GM04503 (cell line): ENCODE measurements at places on chromosomes 7 and 10.
A peak's percentile ranks its signal among the peaks of the same experiment; 100 is the strongest.

GRCh38 chr7:10838228-10838627, 135.4 kb upstream of the PHF14 start:
- DNase-seq, result no peak

DNA sequence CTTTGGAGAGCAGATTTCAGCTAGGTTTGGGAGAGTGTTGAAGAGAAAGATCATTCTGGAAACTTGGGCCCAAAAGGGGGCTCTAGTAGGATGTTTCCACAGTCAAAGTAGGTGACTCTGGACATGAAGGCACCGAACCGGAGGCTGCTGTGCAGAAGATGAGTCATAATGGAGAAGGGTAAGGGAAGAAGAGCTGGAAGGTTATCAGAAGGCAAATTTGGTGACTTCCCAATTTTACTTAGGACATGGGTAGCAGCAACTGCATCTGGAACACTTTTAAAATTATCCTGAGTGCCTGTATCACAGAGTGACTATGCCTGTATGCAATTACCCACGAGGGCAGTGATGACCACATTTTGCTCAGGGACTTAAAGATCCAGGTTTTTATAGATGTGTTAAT, 38.8 kb downstream of the PIK3AP1 start:
- DNase-seq, result no peak

DNA sequence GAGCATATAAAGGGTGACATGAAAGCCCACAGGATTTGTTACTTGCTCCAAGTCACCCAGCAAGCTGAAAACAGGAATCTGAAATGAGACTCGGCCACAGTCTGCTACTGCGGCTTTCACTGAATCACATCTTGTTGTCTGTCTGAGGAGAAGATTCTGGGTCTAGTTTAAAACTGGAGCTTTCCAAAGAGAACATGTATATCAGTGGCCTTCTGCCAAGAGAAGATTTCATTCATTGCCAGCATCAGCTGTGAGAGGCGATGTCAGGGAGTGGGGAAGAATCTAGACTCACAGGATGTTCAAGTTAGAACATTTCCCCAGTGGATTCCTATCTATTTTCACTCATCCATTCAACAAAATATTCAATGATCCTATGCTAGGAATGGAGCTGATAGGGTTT, 122.8 kb downstream of the GALNT17 start:
- no peak for DNase-seq

GRCh38 chr10:131344747-131345146, 33.2 kb upstream of the TCERG1L start:
- DNase-seq, result no peak

DNA sequence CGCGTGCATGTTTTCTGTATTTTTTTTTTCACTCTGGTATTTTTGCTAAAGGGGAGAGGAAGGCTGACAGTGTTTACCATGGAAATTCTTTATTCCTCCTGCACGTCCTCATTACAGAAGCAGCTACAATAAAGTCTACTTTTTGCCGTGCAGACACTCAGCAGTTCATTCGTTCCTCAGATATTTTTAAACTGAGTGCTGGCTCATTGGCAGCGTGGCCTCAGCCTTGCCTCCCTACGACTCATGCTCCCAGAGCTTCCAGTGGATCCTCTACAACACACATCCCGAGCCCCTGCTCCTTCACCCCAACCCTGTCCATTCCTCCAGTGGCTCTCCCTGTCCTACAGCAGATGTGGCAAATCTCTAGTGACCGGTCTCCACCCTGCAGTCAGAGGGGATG, 239.2 kb upstream of the ZMIZ1 start:
- DNase-seq, result peak; percentile 30

DNA sequence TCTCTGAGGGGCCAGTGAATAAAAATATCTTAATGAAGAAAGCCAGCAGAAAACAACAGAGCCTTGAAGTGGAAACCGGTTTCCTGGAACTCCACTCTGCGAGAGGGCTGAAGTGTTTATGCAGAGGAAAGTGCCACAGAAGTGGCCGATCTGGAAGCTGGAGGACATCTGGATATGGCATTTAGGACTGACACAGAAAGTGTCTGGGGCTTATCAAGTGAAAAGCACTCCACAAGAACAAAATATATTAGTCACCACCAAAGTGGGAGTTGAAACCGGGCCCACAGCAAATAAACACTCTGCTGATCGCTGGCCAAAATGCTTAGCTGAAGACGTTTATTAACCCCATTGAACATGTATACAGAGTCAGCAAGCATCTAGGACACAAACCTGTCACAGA, 7.8 kb downstream of the NOD1 start:
- peak; percentile 58 for DNase-seq

GRCh38 chr7:127361736-127362135, 30.8 kb downstream of the ZNF800 start:
- no peak for DNase-seq

DNA sequence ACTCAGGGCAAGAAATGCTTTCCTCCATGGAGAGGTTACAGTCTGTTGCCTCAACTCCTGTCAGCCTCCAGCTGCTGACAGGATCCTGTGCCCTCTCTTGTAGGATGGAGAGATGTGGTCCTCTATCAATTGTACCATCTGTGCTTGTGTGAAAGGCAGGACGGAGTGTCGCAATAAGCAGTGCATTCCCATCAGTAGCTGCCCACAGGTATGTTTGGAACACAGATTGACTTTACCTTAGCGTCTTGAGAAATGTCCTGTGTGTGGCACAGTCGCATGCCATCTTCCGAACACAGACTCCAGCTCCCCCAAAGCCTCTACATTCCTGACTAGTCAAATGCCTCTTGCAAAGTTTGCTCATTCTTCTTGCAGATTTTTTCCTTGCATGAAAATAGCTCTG, 152.6 kb downstream of the BMPER start:
- no peak for DNase-seq

GRCh38 chr10:71463111-71463510, 66.4 kb downstream of the CDH23 start:
- DNase-seq, result no peak
